ENCODE measurements at places on chromosomes 5 and 9.

- DNase-seq, result no peak
Measured at GRCh38 chr9:69976152-69976551, 67.5 kb upstream of the MAMDC2 start.

GRCh38 chr5:141430332-141431113, at the start of gene PCDHGA12:
Gene PCDHGA12 (plus strand): TSS chr5:141430507. CDS start chr5:141430760, 253 bp downstream.
- DNase-seq, result no peak

- DNase-seq, result no peak
Measured at GRCh38 chr9:131530546-131530919, 530 bp downstream of the UCK1 start.

DNA sequence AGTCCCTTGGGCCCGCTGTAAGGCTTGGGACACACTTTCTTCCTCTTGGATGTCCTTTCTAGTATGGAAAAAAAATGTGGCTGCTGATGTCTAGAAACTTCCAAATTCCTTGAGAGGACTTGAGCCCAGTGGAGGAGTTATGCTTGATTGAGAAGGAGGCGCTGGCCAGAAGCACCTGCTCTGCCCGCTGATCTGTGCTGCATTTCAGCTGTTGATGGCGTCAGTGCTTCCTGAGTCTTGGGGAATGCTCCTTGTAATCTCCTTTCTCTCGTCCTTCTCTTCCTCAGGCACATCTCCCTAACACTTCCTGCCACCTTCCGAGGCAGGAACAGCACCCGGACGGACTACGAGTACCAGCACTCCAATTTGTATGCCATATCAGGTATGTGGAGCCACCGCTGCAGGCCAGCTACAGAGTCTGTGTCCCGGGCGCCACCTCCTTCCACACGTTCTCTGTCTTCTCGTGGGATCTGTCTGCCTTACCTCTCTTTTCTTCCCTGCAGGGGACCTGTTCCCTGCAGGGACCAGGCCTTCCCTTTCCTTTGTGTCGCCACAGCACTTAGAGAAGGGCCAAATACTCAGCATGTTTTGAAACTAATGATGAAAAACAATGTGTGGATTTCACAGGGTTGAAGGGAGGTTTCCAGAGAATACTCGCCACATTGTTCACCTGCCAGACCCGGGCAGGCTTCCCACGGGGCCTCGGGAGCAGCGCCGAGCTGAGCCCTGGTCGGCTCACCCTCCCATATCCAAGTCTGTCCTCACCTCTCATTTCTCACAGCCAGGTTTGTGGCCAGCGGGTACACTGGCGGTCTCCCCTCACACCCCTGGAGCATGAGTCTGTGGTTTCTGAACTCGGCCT, 95.2 kb downstream of the MVB12B start:
- peak; percentile 20 for DNase-seq

DNA sequence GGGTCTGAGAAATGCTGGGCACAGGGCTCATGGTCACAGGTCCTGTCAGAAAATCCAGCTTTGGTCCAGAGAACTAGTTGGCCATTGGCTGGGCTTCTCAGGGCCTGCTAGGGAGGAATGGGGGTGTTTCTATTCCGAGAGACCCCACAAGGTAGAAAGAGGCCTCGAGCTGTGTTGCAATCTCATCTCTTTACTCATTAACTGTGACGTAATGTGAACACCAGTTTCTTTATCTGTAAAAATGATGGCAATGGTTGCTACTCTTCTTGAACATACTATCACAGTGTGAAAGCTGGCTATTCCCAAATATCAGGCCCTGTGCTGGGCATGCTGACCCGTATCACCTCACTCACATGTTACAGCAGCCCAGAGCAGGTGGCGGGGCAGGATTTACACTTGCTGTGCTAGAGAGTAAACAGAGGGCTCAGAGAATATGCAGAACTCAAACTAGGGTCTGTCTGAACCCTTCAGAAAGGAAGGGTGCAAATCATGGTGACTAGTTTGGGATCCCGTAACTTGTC, 35.7 kb upstream of the SLC25A51 start:
- no peak for DNase-seq

DNA sequence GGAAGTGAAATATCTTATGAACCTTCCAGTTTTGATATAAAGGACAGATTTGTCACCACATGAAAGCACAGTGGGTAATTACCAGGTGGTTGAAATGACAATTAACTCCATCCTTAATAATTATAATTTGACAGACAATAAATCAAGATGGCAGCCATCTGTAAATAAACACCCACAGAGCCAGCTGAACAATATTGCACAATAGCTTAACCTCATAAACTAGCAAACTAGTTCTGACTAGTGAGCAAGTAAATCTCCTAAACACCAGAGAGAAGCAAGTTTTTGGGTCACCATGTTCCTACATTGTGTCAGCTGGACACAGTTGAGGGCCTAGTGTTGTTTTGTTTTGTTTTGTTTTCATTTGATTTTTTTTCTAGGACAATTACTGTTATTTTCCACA, 577.4 kb downstream of the ACTL7B start:
- no peak for DNase-seq

GRCh38 chr5:151470439-151470838, 23.0 kb downstream of the SLC36A1 start:
- no peak for DNase-seq
